ENCODE measurements at places on chromosomes 6 and 20. TPM values are rescaled to one million over a fixed set of nuclear protein-coding genes. Genes with fewer than 3 reads are reported as not detected.

DNA sequence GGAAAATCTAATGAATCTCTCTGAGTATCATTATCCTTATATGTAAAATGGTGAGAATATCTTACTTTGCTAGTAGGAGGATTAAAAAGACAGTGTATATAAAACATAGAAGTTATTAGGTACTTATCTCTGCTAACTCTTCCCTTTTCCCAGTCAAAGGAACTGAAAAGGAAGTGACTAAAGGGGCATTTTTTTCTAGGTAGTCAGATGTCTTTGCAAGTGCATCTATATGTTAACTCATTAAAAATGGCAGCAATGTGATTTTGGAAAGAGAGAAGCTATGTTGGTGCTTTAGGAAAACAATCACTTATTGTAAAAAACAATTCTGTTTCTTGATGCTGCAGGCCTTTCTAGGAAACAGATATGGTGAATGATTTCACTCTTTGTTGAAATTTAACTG, 180.9 kb downstream of the SAMD5 start:
- no peak for DNase-seq

MAN1A1 gene
- 210 TPM for total RNA-seq

GRCh38 chr6:73375216-73375615, 5.5 kb upstream of the OOEP start:
- no peak for DNase-seq

TAPBP gene
- 52.1 TPM for total RNA-seq

DNA sequence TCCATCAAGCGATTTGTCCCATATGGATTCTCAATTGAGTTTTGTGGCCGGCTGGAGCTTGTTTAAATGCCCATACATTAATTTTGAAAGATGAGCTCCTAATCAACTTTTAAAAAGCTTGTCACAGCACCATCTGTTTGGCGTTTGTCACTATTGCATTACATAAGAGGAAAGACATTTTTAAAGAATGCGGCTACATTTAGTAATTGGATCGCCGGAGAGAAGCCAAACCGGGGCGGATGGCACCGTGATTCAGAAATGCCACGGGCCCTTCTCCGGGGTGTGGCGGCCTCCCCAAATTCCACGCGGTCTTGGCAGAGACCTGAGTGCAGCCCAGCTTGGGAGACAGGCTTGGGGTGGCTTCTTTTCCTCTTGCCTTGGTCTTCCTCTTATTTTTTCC, 67.7 kb upstream of the ZNFX1 start:
- peak; percentile 37 for DNase-seq

TMC2 gene
- 0.88 TPM for total RNA-seq

DNA sequence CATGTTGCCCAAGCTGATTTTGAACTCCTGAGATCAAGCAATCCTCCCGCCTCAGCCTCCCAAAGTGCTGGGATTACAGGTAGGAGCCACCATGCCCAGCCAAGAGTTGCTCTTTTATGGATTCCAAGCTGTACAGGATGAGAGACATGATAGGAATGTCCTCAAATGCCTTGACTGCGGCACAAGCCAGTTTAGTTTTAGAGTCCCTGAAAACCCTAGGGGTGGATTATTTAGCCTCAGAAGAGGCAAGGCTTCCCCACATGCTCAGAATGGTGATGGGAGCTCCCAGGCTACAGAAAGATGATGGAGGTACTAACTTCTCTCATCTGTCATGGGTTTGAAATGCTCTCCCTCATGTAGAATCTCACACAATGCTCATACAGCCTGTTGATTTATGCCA, 280.5 kb upstream of the PRND start:
- no peak for DNase-seq

CCN6 gene
- total RNA-seq: not detected

DNA sequence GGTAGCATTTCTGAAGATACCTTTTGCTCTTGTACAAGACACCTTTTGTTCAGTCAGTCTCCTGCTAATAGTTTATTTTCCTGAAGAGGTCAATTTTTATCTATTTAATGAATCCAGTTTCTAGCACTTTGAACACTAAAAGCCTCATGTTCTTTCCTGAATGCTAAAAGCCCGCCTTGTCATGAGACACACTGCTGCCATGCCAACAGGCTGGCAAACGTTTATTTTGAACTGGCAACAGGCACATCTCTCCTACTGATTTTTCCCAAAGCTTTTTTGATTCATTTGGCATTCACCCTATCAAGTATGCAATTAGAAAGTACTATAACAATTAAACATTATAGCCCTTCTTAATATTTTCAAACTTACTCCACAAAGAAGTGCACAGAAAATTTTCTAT, 421.2 kb upstream of the EYS start:
- DNase-seq: no peak

DNA sequence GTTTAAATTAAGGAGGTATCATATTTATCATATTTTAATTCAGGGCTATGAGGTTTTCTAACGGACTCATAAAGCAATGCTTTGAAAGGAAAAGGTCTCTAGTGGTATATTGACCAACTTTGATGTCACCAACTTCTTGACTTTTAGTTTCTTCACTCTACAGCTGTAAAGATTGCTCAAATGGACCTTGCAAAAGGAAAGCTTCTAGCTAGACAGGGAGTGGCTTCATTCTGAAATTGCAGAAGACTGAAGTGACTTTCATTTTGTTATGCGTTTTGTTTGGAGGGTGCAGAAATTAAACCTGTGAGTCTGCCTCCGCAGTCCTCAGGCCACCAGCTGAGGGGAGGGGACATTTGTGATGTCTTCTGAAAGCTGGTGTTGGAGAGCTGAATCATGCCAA, 95.7 kb downstream of the SLC24A3 start:
- no peak for DNase-seq

DNA sequence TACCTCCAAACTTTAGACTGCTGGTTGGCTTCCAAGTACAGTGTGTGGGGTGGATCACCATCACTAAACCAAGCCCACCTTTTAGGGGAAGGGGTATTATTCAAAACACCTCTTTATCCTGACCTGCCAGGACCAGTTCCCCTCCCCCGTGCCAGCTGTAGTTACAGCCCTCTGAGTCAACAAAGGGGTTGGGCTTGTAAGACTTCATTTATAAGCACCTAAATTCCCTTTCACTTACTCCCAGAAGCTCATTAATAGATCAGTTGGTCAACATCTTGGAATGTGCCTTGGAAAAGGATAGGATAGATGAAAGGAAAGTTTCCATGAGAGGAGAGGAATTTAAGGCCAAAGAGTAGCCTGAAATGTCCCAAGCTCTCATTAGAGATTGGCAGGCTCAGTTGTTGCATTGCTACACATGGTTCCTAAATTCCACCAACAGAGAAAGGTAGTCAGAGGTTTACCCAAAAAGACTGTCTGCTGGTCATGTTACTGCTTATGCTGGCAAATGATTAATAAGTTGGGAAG, 59.2 kb downstream of the TNFAIP3 start:
- no peak for DNase-seq

DNA sequence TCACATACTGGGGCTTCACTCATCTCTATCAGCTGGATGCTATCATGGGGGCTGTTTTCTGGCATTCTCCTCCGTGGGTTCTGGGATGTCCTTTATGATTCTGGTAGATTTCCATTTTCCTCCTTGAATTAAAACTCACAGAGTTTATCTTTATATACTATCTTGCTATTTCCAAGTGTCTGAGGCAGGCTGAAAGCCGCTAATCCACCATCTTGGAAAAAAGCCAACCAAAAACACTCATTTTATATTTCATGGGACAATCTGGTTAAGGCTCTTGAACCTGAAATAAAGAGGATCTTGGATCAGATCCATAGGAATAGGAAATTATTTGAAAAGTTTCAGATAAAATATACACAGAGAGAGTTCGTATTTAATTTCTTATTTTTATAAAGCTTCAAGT, 86.0 kb downstream of the AFG1L start:
- DNase-seq: no peak

GRCh38 chr6:117919775-117920729, 13.0 kb downstream of the SLC35F1 start:
- DNase-seq: no peak

DNA sequence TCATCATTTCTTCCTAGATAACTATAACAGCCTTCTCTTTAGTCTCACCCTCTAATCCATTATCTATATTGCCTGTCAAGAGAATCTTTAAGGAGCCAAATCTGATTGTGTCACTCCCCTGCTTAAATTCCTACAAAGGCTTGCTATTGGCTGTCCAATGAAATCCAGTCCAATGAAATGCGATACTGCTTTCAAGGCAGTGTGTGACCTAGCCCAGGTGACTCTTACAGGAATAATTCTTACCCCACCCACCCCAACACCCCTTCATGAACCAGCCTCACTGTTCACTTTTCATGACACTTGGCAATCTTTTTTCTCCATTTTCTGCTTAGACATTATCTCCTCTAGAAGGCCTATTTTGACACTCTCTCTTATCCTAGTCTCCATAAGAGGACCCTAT, 163.3 kb upstream of the MARCKS start:
- DNase-seq: no peak

IL20RA gene
- total RNA-seq: 1.7 TPM

- no peak for DNase-seq
Observed at GRCh38 chr6:35703554-35703953, 14.8 kb upstream of the FKBP5 start.

SLCO4A1 gene
- 64.0 TPM for total RNA-seq

- DNase-seq: no peak
Observed at GRCh38 chr6:41647061-41647511, 8.8 kb downstream of the MDFI start.

- no peak for DNase-seq
Observed at GRCh38 chr20:35600176-35600992, 15.2 kb upstream of the SPAG4 start.

GRCh38 chr20:39812116-39812515, 850.0 kb downstream of the DHX35 start:
- no peak for DNase-seq

PPT2 gene
- total RNA-seq: 21.5 TPM

DNA sequence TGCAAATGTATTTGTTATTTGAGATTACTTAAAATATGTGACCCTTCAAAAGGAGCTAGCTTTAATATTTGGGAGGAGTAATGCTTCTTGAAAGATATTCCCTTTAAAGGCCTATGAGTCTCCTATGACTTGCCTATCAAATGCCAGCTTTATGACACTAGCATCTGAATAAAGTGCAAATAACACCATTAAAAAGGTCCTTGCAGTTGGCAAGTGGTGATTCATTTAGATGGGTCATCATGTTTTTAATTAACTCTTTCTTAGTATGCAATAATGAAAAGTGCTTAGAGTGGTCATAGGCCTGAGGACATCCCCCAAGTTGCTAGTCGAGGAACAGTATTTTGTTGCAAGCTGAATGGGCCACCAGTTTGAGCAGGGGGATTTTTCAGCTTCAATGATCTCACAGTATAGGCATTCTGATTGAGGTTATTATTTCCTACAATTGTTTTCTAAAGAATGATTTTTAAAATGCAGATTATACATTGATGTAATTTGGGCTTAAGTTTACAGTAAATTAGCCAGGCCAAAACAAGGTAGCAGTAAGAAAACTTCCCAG, 3.7 kb upstream of the CD2AP start:
- no peak for DNase-seq

DNA sequence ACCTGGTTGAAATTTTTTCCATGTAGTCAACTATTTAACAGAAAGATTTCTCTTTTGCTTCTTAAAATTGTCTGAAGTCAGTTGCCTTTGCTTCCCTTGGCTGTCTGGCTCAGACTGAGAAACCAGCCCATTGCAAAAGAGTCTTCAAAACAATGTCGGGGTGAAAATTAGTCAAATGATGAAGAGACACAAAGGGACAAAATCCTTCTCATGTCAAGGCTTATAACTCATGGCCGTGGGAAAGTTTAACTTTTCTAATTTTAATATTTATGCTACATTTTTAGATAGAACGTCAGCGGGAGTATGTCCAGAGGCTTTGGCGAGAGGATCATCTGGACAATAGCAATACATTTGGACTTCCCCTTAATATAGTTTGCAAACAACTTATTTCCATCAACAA, 127.2 kb downstream of the CD164 start:
- no peak for DNase-seq

GRCh38 chr6:33800248-33800969, 3.4 kb downstream of the MLN start:
- DNase-seq: no peak

DNA sequence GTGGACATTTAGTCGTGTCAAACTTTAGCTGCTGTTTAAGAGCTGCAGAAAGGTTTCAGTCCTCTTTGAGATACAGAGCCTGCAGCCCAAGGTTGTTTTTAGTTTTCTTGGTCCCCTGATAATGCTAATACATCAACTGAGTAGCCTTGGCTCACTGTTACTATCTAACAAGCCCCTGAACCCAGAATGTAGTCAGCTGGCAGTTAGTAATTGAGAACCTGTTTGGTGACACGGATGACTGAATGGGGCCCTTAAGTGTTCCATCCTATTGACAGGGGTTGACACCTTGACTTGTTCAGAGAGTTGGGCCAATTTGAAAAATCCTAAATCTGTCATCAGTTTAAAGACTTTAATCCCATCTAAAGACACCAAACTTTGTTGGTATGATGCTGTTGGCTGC, 2.8 kb downstream of the RTN4IP1 start:
- DNase-seq: no peak

DNA sequence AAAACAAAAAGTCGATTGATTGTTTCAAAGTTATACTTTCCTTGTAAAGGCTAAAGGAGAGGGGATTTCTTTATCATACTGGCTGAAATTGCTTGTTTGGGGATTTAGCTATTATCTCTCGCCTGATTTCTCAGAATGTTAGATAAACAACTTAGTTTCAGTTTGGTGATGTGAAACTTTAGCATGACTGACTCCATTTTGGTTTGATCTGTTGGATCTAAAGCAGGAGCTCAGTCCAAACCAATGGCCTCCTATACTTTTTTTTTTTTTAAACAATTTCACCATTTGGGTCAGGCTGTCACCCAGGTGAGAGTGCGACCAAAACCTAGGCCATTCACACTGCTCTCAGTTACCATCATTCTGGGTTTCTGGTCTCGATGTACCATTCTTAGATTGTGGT, 45.4 kb upstream of the SLC16A10 start:
- no peak for DNase-seq

DNA sequence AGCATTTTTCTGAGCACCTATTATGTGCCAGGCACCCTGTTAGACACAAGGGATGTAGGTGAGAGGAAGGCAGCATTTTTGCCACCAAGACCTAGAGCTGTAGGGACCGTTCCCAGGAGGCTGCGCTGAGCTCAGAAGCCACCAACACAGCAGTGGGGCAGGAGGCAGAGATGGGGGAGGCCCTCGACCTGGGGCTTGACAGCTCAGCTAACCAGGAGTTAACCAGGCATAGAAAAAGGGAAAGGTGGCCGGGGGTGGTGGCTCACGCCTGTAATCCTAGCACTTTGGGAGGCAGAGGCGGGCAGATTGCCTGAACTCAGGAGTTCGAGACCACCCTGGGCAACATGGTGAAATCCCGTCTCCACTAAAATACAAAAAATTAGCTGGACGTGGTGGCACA, 29.5 kb downstream of the KIF25 start:
- DNase-seq: no peak

GRCh38 chr6:122751326-122751725, 28.2 kb upstream of the FABP7 start:
- no peak for DNase-seq

RIMS4 gene
- 0.65 TPM for total RNA-seq

DNA sequence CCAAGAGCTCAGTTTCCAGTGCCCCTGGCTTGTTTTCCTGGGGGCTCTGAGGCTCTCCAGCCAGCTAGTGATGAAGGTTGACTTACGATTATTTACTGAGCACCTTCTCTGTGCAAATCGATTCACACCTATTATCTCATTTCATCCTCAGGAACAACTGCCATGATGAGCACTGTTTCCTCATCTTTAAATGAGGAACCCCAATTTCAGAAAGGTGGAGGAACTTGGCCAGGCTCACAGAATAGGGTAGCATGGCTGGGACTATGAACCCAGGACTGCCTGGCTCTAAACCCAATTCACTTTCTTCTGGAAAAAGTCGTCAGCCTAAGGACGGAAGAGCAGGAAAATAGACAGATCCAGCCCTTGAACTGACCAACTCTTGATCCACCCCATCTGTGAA, 3.5 kb upstream of the BPI start:
- no peak for DNase-seq

HAO1 gene
- not detected for total RNA-seq

DEFB132 gene
- total RNA-seq: 2.4 TPM

HNF4A gene
- not detected for total RNA-seq

Measured in omental fat pad (tissue), 4 donors.